ENCODE measurements at places on chromosomes 3 and 15. TPM values are rescaled to one million over a fixed set of nuclear protein-coding genes. Genes with fewer than 3 reads are reported as not detected.

TM2D3 gene
- 28.1 TPM for polyA plus RNA-seq

ARHGEF26 gene
- polyA plus RNA-seq = not detected

EIF3J gene
- polyA plus RNA-seq = 16.2 TPM

CRYGS gene
- 0.43 TPM for polyA plus RNA-seq

CD200R1 gene
- 7.7 TPM for polyA plus RNA-seq

CD96 gene
- 291 TPM for polyA plus RNA-seq

CPEB1 gene
- polyA plus RNA-seq = 2.7 TPM

TUSC7 gene
- not detected for polyA plus RNA-seq

CIB2 gene
- polyA plus RNA-seq = 3.4 TPM

CELF6 gene
- polyA plus RNA-seq = not detected

RBM15B gene
- polyA plus RNA-seq = 12.9 TPM

DNA sequence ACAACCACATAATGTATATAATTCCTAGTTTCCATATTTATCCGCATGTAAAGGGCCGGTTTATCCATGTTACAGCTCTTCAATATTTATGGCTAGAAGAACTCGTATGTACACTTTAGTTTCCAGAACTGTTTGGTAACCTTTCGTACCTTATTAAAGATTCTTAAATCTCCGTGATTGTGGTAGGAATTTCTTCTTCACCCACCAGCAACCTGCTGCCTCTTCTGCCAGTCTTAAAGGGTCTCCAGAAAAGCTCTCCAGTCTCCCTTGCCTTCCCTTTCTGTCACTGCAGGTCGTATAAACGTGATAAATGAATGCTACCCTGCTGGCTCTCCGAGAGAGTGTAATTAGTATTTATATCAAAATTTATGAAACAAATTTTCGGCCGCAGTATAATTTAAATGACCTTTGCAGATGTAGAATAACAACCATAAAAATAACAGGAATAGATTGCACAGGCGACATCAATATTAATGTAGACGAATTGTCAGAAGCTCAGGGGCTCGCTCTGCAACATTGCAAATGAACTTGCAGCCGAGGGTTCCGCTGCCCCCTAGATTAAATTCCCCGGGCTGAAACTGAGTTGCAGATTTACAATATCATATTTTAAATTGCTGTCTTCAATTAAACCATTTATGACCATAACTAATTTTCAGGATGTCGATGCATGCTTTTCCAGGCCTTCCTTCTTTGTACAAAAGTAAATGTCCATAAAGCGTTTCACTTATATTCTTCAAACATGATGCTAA, 5.4 kb downstream of the ZIC1 start:
- no peak for DNase-seq

GRCh38 chr3:64196236-64196929, 28.9 kb downstream of the PRICKLE2 start:
- DNase-seq = no peak

- no peak for DNase-seq
Measured at GRCh38 chr15:51299187-51300015, 39.0 kb downstream of the CYP19A1 start.

- DNase-seq = no peak
Measured at GRCh38 chr3:123936400-123936799, 24.6 kb downstream of the CCDC14 start.

DNA sequence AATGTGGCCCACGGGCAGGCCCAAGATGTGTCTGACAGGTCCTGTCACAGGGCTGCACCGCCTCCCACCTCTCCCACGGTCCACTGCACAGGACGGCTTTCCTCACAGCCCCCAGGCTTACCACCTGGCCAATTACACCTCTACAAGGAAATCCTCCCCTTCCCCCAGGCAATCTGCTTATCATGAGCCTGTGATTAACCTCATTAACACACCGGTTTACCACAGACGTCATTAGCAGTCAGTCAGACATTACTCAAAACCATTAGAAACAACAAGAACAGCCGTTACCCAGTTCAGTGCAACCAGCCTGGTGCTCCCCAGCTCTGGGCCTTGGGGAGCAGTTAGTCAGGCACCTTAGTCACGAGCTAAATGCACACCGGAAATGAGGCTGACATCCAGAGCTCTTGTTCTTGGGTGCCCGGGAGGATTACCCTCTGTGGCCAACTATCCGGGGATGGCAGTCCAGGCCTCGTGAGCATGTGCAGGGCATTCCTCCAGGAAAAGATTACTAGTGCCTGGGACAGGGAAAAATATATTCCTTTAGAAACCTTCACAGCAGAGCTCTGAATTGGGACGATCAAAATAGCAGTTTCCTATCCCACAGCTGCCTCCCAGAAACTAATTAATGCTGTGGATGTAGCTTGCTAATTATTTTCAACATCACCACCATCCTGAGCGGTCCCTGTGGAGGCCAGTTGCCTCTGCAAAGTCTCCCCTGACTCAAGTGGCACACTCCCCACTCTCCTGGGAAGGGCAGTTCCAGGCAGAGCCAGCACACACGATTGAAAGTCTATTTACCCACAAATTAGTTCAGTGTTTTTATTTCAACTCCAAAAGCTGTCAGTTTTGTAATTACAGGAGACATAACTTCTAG, 117.4 kb upstream of the ZBED2 start:
- no peak for DNase-seq

DNA sequence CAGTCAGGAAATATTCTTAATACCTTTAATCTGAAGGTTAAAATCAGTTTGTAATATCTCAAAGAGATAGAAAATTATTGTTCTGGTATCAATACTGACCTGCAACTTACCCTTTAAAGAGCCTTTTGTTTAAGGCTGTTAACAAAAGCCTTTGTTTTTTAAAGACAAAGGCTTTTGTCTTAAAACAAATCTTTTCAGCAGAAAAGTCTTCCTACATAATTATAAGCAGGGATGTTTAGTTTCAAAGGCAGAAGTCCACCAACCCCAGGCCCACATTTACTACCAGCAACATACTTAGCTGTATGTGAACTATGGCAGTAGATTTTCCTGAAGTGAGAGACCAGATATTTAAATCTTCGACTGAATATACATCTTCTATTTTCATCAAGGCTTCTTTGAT, 36.2 kb downstream of the SLC30A4 start:
- no peak for DNase-seq

- no peak for DNase-seq
Measured at GRCh38 chr15:95263751-95264150, 1032.4 kb downstream of the MCTP2 start.

DNA sequence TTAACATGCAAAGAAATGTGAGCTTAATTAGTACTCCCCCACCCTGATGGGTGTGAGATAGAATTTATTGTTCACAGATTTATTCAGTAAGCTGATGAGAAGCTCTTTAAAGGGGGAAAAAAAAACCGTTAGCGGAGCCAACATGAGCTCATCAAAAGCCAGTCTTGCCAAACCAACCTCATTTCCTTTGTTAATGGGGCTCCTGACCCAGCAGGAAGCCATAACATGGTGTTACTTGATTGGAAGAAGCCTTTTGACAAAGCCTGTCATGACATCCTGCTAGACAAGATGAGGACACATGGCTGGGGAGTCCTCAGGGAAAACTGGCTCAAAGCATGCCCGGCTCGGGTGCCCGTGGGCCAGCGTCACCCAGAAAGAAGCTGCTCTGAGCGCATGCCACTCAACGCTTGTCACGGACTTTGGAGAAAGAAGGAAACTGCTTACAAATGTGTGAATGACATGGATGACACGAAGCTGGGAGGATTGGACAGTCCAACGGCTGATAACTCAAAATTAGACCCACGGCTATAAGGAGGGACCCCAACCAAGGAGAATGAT, 64.6 kb downstream of the SLCO2A1 start:
- no peak for DNase-seq

DNA sequence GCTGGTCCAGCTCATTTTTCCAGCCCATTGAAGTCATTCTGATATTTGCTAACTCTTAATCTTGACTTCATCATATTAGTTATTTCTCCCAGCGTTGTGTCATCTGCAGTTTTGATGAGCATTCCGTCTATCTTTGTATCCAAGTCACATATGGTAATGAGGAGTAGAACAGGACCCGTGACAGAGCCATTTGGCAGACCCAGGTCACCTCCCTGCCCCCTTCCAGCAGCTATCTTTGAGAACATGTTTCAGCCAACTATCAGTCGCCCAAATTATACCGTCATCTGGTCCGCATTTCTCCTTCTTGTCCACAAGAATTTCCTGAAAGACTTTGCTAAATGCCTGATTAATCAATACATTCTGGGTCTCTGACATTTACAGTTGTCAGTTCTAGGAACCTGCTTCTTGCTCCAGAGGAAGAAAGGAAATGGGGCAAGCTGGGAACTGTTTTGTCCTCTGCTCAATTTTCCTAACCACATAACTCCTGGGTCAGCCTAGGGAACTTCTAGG, 347.1 kb upstream of the NR2E3 start:
- DNase-seq = no peak

DNA sequence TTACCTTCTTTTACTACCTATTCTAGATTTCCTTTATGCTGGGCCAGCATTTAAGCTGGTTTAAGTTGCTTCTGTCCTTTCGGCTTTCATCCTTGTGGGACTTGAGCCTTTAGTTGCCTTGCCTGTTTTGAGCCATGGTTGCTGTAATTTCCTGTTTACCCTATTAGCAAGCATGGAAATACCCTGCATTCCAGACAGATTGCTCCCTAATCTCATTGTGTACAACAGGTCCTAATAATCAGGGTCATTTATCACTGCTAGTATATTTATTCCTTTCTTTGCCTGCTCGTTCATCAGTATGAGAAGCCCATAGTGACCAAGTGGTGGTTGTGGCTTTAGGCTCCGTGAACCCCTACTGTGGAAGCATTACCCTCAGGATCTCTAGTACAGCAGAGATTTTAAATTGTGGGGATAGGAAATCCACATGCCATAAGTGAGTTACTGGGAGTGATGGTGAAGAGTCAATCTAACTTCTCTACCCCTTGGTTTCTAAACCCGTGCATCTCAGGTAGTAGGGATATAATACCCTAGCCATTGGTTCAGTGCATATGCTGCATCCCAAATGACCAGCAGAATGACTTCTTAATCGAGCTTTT, 31.9 kb downstream of the NCK1 start:
- DNase-seq = no peak

DNA sequence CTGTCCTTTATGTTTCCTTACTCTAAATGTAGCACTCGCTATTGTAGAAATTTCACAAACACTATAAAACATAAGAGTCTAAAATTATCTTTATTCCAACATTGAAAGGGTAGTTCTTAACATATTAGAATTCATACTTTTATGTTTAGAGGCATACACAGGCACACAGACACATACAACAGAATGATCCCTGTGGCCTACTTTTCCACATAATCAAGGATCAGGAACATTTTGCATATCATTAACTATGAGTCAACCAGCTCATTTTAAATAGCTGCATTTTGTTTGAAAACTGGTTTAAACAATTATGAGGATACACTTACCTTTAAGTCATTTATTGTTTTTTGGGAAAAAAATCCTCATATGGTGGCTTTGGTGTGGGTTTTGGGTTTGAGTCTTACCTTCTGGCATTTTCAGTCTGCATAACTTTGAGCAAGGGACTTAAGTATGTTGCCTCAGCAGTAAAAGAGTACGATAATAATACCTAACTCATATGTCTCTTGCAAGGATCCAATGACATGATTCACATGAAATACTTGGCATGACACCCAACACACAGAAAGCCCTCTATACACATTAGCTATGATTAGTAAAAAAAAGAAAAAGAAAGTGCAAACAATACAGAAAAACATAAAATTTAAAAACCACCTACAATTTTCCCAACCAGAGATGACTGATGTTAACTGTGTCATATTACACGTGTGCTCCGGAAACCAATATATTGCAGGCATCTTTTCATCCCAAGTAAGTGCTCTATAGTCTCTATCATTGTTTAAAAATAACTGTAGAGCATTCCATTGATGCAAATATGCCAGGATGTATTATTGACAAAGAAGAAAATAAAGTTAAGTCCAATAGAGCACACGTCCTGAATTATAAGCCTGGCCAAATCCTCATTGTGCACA, 213.1 kb upstream of the ADAMTS9 start:
- no peak for DNase-seq

DNA sequence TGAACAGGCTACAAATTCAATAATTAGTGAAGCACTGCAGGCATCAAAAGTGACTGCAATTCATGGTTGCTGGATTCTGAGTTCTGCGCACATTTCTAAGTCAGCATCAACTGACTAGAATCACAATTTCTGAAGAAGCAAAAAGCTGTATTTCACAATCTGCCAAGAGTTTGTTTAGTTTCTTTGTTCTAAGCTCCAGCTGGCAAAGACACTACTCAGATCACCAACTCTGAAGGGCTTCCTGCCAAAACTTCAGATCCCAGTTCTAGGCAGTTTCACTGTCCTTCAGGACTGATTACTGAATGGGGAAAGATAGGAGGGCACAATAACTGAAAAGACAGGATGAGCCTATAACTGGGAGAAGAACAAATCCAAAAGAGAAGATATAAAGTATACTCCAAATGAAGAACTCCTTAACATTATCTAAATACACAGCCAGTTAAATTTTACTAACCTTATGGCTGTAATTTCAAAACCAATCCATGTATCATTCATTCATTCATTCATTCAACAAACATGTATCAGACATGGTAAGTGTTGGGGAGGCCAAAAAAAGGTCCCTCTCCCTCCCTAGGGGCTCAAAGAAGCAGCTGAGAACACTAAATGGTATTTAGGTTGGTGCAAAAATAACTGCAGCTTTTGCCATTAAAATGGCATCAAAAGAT, 17.1 kb downstream of the TJP1 start:
- DNase-seq = no peak

DNA sequence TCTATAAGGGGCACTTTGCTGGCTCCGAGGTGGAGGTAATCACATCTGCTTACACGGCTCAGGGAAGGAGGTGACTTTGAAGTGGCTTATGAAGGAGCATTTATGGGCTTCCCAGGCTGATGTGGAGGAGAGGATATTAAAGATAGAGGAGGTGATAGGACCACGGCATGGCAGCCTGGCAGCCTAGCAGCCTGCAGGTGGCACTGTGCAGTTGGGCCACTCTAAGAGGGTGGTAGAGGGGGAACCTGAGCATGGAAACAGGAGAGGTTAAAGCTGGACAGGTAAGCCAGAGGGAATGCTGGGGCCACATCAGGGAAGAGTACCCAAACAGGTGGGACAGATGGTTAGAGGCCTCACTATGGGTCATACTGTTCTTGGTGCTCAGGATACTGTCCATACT, 375.0 kb downstream of the WDR72 start:
- DNase-seq = no peak

- DNase-seq = no peak
Measured at GRCh38 chr3:177813322-177813721, 616.0 kb upstream of the TBL1XR1 start.

- DNase-seq = no peak
Measured at GRCh38 chr15:79653533-79653932, 221.4 kb downstream of the MINAR1 start.

DNA sequence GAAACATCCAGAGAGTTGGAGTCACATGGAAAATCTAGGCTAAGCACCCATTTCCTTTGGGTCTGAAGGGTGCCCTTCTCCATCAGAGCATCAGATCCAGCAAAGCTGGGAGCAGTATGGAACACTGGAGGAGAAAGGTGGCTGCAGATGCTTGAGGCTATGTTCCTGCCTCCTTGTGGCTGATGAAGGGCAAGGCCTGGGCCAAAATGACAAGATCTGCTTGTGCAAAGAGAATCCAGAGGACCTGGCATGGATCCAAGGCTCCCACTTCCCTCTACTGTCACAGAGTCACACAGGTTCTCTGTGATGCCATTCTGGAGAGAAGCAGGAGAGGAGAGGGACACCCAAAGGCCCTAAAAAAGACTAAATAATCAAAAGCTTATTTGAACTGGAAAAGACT, 9.2 kb upstream of the ATP8B4 start:
- DNase-seq = no peak
